ENCODE measurements at places on chromosomes 1 and 21.

GRCh38 chr1:175319912-175320230, 127.3 kb upstream of the KIAA0040 start:
- DNase-seq: no peak

- DNase-seq: peak; percentile 90
Observed at GRCh38 chr1:58432851-58433668, 113.5 kb downstream of the OMA1 start.

GRCh38 chr1:96072021-96072420, 649.6 kb upstream of the PTBP2 start:
- no peak for DNase-seq

- no peak for DNase-seq
Observed at GRCh38 chr1:23366598-23366997, 3.0 kb downstream of the ZNF436 start.

DNA sequence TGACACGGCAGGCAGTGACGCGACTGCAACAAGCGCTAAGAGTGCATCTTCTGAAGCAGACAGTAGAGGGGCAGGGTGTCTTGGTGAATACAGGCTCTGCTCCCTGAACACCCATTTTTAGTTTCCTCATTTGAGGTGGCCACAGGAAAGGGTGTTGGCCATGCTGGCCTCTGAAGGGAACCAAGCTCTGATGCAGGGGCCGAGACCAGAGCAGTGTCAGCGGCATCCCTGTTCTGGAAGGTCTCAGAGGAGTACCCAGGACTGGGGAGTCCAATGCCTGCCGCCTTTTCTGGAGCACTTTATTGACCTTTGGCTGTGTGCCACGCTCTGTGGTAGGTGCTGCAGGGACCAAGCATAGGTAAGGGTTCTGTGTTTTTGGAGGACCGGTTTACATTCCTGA, 100.4 kb downstream of the KCNJ6 start:
- no peak for DNase-seq

DNA sequence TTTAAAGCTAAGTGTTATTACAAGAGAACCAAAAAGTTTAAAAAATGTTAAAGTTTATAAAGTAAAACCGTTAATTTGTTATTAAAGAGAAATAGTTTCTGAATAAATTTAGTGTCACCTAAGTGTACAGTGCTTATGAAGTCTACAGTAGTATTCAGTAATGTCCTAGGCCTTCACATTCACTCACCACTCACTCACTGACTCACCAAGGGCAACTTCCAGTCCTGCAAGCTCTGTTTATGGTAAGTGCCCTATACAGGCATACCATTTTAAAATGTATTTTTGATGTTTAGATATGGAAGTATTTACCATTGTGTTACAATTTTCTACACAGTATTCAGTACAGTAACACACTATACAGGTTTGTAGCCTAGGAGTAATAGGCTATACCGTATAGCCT, 60.1 kb upstream of the GCLM start:
- DNase-seq: peak; percentile 66

DNA sequence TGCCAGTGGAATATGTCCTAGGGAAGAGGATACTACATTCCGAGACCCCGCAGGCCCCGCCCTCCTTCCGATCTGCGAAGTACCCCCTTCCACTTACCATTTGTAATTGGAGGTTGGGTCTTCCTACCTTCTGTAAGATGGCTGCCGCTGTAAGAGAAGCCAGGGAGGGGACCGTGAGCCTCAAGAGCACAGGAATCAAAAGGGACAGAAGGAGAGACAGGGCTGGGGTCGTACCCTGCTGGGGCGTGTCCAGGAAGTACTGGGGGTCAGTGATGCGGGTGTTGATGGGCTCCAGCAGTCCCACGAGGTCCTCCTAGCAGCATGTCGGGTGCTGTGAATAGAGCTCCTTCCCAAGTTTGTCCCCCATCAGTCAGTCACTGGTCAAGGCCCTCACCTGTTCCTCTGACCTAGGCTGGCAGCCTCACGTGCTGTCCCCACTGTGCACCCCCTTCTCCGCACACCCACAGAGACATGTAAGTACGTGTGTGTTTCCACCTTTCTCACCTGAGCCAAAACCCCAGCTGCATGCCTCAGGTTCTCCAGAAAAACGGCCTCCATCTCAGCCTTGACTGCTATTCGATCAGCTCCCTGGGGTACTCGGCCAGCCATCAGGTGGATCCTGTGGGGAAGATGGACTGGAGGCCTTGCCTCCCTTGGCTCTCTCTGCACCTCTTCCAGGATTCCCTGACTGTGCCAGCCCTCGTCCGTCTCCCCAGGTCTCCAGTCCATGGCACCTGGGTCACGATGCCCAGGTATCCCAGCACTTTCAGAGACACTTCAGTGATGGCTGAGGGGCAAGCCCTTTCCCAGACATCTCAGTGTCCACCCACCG, 1.8 kb downstream of the HYI start:
- no peak for DNase-seq

DNA sequence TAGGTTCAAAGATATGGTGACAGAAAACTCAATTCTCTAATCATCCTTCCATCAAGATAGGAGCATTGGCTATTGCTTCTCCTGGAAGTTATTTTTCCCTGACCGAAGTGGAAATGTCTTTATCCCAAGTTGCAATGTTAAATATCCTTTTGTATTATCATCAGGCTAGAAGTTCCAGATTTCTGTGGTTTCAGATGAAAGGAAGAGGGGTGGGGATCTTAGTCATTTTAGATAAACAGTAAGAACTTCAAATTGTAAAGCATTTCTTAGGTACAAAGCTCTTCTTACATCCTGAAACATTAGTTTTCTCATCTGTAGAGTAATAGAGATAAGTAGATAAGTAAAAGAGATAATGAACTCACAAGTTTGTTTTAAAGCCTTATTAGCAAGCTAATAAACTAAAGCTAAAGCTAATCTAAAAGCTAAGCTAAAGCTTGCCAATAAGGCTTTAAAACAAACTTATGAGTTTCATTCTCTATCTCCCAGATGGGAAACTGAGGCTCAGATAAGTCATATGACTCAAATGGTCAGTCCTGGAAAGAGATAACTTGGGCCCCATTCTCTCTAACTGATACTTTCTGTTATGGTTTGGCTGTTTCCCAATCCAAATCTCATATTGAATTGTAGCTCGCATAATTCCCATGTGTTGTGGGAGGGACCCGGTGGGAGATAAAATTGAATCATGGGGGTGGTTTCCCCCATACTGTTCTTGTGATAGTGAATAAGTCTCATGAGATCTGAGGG, 99.2 kb upstream of the KCNK2 start:
- peak; percentile 59 for DNase-seq

DNA sequence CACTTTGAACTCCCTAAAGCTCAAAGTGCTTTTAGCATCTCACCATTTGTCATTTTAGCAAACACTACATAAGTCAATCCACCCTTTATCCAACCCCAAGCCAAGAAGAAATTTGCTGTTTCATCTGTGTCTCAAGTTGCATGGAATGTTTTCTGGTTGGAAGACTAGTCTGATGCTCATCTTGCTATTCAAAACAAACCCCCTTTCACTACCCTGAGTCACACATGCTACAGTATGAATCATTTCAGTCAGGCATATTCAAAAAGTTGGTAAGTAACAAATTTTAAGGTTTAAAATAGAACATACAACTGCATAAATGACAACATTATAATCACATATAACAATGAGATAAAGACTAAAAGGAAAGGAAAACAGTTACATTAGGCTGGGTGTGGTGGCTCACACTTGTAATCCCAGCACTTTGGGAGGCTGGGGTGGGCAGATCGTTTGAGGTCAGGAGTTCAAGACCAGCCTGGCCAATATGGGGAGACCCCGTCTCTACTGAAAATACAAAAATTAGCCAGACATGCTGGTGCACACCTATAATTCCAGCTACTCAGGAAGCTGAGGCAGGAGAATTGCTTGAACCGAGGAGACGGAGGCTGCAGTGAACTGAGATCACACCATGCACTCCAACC, 38.7 kb downstream of the DSTYK start:
- peak; percentile 96 for DNase-seq

DNA sequence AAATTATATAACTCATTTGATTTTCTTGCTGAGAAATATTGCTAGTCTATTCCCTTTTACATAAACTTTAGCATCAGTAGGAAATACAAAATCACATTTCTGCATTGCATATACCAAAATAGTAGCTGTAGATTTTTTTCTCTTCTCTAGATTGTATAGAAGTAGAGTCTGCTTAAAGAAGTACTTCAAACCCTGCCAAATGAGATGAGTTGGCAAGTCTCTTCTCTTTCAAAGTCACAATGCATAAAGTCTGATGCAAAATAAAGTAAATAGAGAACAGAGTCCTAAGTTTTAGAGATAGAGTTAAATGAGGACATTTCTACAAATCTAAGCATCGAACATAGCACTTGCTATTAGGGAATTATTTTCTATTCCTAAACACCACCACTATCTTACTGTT, 6.4 kb downstream of the PLPPR4 start:
- no peak for DNase-seq

DNA sequence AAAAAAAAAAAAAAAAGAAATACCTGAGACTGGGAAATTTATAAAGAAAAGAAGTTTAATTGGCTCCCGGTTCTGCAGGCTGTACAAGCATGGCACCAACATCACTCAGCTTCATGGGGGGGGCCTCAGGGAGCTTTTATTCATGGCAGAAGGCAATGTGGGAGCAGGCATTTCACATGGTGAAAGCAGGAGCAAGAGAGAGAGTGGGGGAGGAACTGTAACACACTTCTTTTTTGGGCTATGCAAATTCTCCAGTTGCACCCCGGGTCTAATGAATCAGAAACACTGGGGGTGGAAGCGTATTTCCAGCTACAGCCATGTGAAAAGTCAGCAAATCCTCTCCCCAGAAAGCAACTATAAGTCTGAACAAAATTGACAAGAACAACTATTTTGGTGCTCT, 11.8 kb upstream of the SOD1 start:
- DNase-seq: no peak

GRCh38 chr21:44789880-44790279, 11.7 kb downstream of the UBE2G2 start:
- DNase-seq: no peak

DNA sequence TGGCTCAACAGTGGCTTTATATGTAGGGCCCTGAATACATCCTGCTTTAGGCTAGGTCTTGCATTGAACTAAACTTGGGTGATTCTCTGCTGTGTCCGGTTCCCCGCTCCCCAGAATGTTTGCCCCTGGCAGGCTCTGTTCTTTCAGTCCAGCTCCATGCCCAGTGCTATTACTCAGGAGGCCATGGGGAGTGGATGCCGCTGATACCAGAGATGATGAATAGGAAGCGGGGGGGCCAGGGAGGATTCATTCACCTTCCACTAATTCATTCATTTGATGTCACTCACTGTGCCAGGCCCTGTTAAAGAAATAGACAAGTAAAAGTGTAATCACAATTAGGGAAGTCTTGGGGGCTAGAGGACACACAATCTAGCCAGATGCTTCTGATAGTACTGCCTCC, 83.8 kb downstream of the TMEM53 start:
- DNase-seq: no peak

- no peak for DNase-seq
Observed at GRCh38 chr1:196550731-196551130, 57.5 kb downstream of the KCNT2 start.

DNA sequence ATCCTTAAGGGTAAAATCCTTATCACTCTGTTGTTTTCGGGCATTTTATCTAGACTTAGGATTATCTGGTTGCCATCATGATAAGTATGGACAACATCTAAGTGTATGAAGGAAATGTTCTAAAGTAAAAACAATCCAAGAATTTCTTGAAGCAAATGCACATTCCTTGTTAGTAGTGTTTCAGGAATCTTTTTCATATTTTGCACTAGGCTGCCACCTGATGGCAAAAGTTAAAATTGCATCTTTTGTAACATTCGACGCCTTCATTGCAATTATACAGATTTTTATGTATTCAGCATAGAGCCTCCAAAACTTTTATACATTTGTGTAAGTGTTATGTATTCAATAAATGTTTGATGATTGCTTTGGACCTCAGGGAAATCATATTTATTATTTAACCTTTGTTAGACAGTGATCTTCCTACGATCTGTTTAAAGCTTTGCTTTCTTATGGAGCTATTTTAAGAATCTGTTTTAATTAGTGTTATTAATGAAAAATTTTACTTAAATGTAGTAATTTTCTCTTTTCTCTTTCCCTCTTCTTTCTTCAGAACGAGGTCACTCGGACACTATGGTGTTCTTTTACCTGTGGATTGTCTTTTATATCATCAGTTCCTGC, 49.4 kb upstream of the KIAA1614 start:
- peak; percentile 63 for DNase-seq

DNA sequence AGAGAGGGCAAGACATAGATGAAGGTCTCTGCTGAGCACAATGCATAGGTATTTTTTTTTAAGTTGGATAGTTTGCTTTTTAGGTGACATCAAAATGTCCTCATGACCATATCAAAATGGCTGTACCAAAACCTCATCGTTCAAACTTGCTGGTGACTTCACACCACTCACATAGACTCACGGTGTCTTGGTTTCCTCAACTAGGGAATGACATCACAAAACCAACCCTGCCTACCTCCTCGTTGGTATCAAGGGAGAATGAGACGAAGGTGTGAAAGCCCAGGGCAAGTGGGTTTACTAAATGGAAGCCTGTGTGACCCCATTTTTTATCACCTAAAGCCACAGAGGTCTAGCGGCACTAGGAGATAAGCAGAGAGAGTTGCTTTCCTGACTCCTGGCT, 1.6 kb downstream of the PIGR start:
- DNase-seq: no peak

- peak; percentile 53 for DNase-seq
Observed at GRCh38 chr1:181676269-181676668, 193.0 kb downstream of the CACNA1E start.

GRCh38 chr1:93846206-93846991, 32.6 kb downstream of the DNTTIP2 start:
- DNase-seq: peak; percentile 91

- no peak for DNase-seq
Observed at GRCh38 chr1:80579055-80579454, 1221.7 kb upstream of the ADGRL2 start.

- no peak for DNase-seq
Observed at GRCh38 chr1:22414244-22414751, 37.4 kb upstream of the ZBTB40 start.

DNA sequence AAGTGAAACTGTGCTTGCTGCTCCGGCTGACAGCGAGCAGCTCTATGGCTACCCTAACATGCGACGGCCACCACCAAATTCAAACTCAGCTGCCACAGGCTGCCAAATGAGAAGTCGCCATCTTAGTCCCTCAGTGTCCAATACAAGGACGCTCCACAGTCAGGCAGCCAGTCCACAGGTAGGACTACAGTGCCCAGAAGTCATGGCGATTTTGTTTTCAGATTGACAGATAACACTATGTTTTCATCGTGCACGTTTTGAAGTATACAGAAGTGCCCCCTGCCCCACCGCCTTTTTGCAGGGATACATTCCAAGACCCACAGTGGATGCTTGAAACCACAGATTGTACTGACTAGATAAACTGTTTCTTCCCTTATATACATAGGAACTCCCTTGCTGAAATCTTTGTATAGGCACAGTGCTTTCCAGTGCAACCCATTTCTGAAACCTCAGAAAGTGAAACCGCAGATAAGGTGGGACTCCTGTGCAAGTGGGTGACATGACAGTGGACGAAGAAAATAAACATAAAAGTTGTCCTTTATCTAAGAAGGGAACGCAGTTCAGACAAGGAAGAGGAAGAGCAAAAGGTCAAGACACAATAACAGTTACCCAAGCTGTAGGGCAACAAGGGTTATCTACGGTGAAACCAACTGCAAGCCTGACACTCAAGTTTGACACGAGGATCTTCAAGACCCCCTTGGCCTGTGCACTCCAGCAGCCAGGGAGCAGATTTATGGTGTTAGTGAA, 52.2 kb downstream of the STX6 start:
- DNase-seq: no peak

GRCh38 chr1:230744382-230744781, 2.8 kb upstream of the CAPN9 start:
- peak; percentile 31 for DNase-seq

Measured in HT1080 (cell line).